RWPE2 (cell line): ENCODE measurements at places on chromosomes 2 and 18.

DNA sequence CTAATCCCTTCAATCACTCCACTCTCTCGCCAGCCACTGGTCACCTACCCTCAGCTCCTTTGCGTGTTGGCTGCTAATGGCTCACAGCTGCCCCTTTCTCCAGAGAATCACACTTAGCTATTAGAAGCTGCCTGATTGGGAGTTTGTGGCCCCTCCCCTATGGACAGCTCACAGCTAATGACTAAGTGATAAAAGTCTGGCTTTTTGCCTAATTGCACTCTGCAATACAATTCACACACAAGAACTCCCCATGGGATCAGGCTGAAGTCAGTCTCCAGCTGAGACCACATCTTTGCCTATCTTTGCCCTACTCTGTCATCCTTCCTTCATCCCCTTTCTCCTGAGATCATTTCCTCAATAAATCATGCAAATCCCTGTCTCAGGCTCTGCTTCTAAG is 701.9 kb upstream of the RAB6C start:
- DNase-seq, result no peak

DNA sequence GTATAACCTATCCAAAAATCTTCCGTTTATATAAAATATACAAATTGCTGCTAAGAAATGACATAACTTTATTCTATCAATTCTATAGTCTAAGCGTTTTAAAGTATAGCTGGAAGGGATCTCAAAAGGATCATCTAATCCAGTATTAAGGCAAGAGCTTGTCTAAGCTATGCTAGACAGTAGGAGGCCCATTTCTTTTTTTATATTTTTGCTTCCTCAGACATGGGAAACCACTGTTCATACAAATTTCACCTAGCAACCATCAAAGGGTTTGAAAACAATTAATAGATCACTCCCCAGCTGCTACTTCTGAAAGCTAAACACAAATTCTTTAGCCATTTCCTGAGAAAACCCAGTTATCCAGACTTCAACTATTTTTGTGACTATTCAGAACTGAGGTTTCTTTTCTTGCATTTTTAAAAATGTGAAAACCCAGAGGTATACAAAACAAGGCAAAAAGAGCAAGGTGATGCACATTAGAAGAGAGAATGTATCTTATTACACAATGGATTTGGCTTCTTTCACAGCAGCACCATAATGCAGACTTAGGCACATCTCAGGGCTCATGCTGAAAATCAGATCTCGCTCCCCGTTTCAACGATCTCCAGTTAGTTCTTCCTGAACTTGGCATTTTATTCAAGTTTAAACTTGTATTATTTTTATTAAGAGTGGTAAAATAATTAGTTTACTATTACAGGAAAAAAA is 274.4 kb downstream of the LRP1B start:
- DNase-seq, result no peak

GRCh38 chr18:53682796-53683195 is 541.7 kb downstream of the MBD2 start:
- no peak for DNase-seq

DNA sequence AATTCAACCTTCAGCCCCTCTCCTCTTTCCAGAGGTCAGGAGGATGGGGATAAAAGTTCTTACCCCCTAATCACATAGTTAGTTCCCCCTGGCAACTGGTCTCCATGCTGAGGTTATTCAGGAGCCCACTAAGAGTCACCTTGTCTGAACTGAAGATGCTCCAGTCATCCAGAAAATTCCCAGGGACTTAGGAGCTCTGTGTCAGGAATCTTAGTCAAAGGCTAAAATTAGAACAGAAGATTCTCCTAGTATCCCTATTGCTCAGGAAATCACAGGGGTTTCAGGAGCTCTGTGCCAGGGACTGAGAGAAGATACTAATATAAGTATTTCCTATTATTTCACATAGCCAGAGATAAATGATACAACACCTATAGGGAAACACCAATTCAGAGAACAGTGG is 37.3 kb upstream of the LONRF2 start:
- no peak for DNase-seq

DNA sequence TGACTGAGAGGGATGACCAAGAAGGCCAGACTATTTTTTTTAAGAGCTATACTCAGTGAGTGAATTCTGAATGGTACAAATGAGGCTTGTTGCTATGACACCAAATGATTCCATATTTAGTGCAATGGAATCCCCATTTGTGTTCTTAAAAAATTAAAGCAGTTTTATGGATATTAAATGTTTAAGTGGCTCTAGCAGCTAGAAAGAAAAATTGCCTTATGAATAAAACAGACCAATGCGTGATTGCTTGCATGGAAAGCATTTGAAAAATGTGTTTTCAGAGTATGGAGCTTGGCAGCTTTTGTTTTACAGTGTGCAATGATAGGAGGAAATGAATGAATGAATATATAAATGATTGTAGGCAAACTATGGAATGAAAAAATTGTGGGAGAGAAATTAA is 238.8 kb upstream of the DPP10 start:
- DNase-seq, result no peak

- no peak for DNase-seq
Measured at GRCh38 chr2:134288814-134289213, 34.9 kb downstream of the MGAT5 start.
